Glomerular endothelial cell (primary cell): ENCODE measurements at places on chromosomes 7 and 10.

- DNase-seq = no peak
These were observed at the start of gene PARP12 for GRCh38 chr7:140062528-140063299. TSS of gene PARP12 (minus strand) at chr7:140062951. CDS start at chr7:140062847, 104 bp downstream.

- DNase-seq = no peak
These were observed 817 bp upstream of the DNAJB6 start for GRCh38 chr7:157335991-157336382.

GRCh38 chr7:6237730-6238129 is 34.7 kb downstream of the CYTH3 start:
- no peak for DNase-seq

GRCh38 chr10:45444976-45445898 is 71.2 kb downstream of the ALOX5 start:
- no peak for DNase-seq

- no peak for DNase-seq
These were observed 987.3 kb downstream of the CCSER2 start for GRCh38 chr10:85315657-85316056.

GRCh38 chr10:104233817-104234216 is 1.7 kb upstream of the CFAP43 start:
- DNase-seq = no peak

- no peak for DNase-seq
These were observed 222.8 kb downstream of the PTN start for GRCh38 chr7:137120690-137121089.

DNA sequence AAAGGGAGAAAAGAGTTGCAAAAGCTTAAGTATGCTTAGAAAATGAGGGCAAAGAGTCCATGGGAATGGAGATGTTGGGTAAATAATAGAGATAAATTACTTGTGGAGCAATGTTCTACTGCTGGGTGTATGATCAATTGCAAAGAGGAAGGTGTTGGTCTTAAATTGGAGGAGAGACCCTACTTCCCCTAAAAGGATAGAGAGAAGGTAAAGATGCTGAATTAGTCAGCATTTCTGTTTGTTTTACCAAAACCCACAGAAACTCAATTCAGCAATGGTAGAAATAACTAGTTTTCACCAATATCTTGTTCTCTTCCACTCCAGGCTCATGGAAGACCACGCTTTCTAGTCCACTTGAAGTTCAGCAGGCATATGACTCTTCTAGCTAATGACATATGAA is 32.1 kb downstream of the ASB4 start:
- no peak for DNase-seq

- DNase-seq = no peak
These were observed 88.3 kb upstream of the KIAA1217 start for GRCh38 chr10:24120646-24121045.

- no peak for DNase-seq
These were observed 27.1 kb upstream of the TNRC18 start for GRCh38 chr7:5450549-5451327.

DNA sequence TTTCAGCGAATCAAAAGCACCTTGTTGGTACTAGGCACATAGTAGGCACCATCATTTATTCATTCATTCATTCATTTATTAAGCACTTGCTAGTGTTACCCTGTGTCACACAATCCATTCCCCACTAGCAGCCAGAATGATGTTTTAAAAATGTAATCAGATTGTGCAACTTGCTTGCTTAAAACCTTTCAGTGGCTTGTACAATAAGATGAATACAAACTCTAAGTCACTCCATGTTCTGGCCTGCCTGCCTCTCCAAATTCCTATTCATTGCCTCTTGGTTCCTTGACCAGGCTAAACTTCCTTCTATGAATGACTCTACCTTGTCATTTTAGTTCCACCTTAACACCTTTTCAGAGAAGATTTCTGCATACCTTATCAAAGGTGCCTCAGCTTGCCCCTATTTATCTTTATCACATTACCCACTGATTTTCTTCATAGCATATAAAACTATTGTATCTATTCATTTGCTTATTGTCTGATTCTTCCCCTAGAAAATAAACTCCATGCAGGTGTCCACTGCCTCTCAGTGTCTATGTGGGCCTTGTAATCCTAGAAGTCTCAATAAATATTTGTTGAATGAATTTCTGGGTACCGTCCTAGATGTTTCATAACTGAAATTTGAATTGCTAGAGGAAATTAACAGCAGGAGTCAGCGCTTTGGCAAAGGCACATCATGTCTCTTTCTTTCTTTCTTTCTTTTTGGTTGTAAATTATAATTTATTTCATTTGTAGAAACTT is 169.5 kb downstream of the TMEM26 start:
- no peak for DNase-seq

GRCh38 chr10:12803776-12804175 is 197.7 kb downstream of the CCDC3 start:
- no peak for DNase-seq

GRCh38 chr10:8130973-8131911 is 76.8 kb downstream of the GATA3 start:
- no peak for DNase-seq

GRCh38 chr10:116742367-116743265 is at the start of gene HSPA12A:
TSS of gene HSPA12A (minus strand) at chr10:116742566. CDS start at chr10:116742469, 97 bp downstream.
- DNase-seq = no peak

DNA sequence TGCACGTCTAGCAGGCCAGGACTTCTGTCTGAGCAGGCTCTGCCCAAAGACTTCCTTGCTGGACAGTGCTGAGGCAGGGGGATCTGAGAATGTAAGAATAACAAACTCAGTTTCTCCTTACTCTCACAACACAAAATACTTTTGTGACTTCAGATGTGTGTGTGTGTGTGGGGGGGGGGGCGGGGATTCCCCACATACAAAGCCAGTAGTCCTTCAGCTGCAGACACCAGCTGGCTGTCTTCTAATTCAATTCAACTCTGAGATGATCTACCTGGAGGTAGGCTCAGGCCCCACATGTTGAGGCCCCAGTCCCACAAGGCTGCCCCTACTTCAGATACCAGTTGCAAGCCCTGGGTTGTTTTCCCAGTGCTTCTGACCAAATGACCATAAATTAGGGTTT is 4.7 kb upstream of the CXCL12 start:
- DNase-seq = no peak

DNA sequence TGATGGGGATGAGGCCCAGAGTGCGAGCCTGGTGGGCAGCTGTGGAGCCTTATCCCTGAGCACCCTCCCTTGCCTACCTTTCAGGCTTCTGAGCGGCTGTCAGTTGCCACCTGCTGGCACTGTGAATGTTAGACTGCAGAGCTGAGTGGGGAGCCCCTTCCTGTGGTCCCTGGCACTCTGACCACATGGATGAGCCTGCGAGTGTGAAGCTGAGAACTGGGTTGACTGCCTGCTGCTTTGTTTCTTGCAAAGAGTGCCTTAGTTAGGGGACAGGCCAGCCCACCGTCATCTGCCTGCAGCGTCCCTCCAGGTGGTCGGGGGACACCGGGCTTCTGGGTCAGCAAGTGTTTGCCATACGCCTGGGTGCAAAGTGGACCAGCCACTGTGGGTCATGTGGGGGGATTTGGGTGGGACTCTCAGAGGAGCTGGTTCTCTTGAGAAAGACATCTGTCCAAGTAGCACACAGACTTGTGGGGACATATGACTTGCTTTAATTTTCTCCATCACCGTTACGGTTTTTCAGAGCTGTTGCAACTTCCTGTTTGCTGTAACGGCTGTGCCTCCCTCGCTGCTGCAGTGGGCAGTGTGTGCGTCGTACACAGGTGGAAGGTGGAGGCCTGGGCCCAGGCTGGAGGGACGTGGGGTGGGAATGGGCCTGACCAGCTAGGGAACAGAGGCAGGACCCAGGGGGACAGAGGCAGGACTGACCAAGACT is 13.7 kb downstream of the INPP5A start:
- no peak for DNase-seq

DNA sequence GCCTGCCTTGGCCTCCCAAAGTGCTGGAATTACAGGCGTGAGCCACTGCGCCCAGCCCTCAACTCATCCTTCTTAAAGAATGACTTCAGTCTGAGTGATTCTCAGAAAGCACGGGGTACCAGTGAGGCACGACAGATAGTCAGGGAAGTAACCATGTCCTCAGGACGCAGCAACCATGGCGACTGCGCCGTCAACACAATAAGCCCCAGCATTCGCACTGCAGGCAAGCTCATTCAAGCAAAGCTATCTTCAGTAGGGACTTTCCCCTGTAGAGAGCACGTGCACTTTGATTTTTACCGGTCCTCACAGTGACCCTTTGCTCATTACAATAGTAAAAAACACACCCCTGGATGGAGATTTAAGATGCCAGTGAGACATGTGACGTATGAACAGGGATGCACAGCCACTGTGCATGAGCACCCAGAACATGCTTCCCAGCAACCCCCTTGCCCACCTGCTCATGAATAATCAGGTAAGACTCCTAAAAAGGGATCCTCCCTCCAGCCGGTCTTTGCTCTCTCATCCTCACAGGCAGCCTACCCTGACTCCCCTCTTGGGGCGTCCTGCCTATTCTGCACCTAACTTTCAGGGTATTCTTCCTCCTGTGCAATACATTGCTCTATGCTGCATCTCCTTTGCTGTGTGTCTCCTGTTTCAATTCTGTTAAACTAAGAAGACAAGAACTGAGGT is 9.1 kb downstream of the WDR86 start:
- no peak for DNase-seq

DNA sequence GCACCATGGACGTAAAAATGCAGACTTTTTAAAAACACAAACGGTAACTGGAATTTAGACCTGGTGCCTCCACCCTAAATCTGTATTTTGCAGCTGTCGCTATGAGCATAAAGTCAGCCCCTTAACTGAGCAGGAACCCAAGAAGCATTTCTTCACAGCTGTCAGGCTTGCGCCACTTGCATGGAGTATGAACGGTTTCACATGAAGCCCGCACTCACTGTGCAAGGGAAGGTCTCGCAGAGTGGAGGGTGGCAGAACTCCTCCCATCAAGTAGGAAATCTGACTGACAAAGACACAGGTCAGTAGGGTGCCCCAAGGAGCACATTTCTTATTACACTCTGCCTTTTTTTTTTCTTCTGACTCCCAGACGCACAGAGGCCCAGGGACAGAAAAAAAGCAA is 58.5 kb downstream of the ELMO1 start:
- no peak for DNase-seq

DNA sequence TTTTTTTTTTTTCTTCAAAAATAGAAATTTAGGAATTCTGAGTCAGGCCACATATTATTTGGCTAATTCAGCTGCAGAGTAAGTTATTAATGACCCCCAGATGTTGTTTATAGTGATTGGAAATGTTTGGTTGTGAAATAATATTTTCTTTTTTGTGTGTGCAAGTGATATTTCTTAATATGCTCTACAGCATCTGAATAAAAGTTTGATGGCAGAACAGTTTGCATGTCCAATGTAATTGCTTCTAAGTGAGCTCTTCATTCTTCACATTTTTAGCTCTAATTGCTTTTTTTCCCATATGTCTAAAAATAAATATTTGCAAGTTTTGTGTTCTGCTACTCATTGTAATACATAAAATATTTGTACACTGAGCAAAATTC is 116.0 kb downstream of the ARID5B start:
- no peak for DNase-seq

GRCh38 chr7:130048906-130049305 is 2.3 kb downstream of the ZC3HC1 start:
- DNase-seq = no peak

DNA sequence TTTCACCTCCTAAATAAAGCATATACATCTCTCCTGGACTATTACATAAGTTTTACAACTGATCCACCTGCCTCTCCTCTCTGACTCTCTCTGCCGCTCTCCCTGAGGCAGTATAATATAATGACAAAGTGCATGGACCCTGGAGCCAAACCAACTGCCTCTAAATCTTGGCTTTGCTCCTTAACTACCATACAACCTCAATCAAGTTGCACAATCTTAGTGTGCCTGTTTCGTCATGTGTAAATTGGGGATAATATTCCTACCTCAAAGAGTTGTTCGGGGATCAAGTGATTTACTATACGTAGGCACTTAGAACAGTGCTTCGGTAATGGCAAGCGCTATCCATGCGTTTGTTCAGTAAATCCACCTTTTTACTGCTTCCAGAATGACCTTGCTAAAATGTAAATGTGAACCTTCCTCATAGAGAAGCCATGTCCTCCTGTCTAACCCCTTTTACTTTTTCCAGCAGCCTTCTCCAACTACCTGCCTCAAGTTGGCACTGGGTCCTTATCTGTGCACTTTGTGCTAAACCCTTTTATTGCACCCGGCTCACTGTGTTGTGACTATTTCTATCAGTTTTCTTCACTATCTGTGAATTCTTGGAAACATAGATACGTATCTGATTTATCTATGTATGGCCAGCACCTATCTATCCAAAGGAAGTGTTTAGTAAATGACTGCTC is 30.6 kb upstream of the DLD start:
- DNase-seq = no peak

GRCh38 chr7:74722153-74722552 is 51.7 kb upstream of the NCF1 start:
- no peak for DNase-seq

GRCh38 chr7:158824028-158824427 is 5.3 kb downstream of the ESYT2 start:
- no peak for DNase-seq

- DNase-seq = no peak
These were observed 136.5 kb downstream of the ZMYND11 start for GRCh38 chr10:271722-272121.

GRCh38 chr7:25671111-25671510 is 442.8 kb upstream of the NPVF start:
- DNase-seq = no peak

DNA sequence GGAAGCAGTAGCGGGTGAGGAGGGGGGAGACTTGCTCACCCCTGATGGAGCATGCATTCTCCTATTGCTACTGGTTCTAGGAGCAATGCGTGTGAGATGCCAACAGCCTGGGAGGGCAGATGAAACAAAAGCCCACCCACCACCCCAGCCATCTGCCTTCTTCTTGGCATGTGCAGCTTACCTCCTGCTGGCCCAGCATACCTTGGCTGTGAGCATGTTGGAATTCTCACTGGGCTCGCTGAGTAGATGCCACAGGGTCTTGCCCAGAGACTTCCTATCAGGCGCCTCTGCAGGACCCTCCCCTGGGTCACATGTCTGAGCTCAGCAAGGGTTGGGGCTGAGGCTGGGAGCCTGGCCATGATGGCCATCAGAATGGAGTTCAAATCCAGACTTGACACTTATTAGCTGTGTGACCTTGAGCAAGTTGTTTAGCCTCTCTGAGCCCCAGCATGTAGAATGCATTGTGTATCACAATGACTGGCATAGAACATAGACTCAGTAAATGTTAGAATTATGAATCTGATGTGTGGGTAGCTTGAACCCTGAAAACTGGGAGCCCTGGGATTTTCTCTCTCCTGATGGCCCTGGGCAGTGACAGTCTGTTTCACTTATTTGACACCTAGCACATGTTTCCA is 38.2 kb downstream of the CDH23 start:
- no peak for DNase-seq

DNA sequence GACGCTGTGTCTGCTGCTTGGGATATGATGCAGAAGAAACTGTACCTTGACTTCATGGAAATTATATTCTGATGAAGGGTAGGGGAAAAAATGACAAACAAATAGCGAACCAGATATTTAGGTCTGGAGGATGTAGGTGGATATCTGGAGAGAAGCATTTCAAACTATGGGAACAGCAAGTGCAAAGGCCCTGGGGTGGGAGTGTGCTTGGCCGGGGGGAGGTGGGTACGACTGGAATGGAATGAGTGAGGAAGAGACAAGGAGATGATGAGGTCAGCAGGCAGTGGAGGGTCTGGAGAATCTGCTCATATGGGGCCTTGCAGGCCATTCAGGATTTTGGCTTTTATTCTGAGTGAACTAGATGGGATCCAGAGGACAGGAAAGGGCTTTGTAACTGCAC is 65.2 kb downstream of the TLL2 start:
- DNase-seq = no peak
